ENCODE measurements at places on chromosomes 4 and X. TPM values are rescaled to one million over a fixed set of nuclear protein-coding genes. Genes with fewer than 3 reads are reported as not detected.

Gene FGF5
- not detected for polyA plus RNA-seq

Gene UNC5C
- polyA plus RNA-seq, result 0.27 TPM

Gene ABCG2
- 1.9 TPM for polyA plus RNA-seq

GRCh38 chr4:76292730-76293129 lies 13.8 kb upstream of the STBD1 start:
- no peak for DNase-seq

GRCh38 chrX:6568031-6568430 lies 33.1 kb upstream of the VCX3A start:
- DNase-seq, result no peak

DNA sequence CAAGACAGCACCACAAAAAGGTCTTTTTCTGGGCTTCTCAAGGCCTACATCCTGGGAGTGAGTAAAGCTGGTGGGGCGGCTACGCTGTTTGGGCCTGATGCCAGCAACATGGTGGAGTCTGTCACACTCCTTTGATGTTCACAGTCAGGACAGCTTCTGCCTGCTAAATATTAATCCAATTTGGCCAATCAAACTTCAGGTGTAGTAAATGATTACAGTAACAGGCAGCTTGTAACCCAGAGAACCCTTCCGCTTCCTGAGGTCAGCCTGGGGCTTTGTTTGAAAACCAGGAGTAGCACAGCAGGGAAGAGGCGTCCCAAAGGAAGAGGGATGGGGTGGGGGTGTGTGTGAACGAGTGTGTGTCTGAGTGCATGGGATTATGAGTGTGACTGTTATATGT lies 220.4 kb downstream of the MAML3 start:
- DNase-seq, result no peak

DNA sequence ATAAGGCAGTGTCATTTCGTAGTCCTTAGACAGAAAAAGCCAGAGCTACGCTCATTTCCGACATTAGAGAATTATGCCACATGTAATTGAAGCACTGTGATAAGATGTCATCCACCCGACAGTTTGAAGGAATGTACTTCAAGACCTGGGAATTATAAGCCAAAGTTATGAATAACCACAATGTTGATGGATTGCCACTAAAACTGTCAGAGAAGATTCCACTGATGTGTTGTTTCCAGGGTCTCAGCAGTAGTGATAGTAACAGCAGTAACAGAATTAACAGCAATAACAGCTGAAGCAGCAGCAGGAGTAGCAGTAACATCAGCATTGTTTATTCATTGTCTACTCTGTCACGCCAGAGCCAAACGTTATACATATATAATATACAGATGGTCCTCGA lies 24.7 kb downstream of the RAB33A start:
- DNase-seq, result no peak

All from liver (tissue), 10 donors.